ENCODE measurements at places on chromosomes 5 and 9.

GRCh38 chr5:146816775-146817387, 61.7 kb downstream of the PPP2R2B start:
- DNase-seq = no peak
- no peaks in the 10 kb centered on the region for H3K36me3 ChIP-seq
- no peaks in the 10 kb centered on the region for H3K27me3 ChIP-seq
- no peak overlapping the region for H3K27ac ChIP-seq

DNA sequence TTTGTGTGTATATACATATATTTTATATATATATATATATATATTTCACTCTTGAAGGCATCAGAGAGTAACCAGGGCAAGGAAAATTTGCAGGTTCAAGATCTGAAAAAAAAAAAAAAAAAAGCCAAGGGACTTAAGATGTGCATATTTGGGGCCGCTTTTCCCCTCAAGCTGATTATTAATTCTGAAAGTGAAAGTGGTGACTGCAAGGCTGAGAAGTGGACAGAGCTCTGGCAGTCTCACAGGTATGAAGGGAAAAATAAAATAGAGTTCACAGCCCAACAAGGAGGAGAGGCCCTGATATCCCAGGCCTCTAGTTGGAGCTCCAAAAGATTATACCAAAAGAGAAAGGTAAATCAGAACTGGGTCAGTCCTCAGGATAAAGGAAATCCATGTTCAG, 234.4 kb upstream of the GAS1 start:
- peaks cover 4% of the 10 kb centered on the region for H3K36me3 ChIP-seq
- no peak for DNase-seq
- no peaks in the 10 kb centered on the region for H3K27me3 ChIP-seq
- H3K4me1 ChIP-seq = peaks cover 54% of the 10 kb centered on the region

GRCh38 chr5:121862801-121863200, 11.1 kb downstream of the FTMT start:
- H3K36me3 ChIP-seq = no peaks in the 10 kb centered on the region
- H3K27ac ChIP-seq = no peak overlapping the region
- no peak overlapping the region for H3K4me3 ChIP-seq
- no peaks in the 10 kb centered on the region for H3K27me3 ChIP-seq
- peaks cover 13% of the 10 kb centered on the region for H3K4me1 ChIP-seq

DNA sequence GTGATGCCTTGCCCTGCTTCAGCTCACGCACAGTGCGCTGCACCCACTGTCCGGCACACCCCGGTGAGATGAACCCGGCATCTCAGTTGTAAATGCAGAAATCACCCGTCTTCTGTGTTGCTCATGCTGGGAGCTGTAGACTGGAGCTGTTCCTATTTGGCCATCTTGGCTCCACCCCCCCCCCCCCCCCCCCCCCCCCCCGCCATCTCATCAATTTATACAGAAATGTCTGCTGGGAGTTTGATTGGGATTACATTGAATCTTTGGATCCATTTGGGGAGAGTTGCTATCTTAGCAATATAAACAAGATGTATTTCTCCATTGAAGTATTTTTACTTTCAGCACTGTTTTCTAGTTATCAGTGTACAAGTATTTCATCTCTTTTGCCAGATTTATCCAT, 55.2 kb downstream of the RIC1 start:
- peaks cover 47% of the 10 kb centered on the region for H3K36me3 ChIP-seq
- no peak for DNase-seq
- peaks cover 7% of the 10 kb centered on the region for H3K4me1 ChIP-seq
- H3K4me3 ChIP-seq = no peak overlapping the region
- no peak overlapping the region for H3K27ac ChIP-seq

- no peaks in the 10 kb centered on the region for H3K27me3 ChIP-seq
- H3K4me3 ChIP-seq = no peak overlapping the region
- no peak for DNase-seq
- no peaks in the 10 kb centered on the region for H3K36me3 ChIP-seq
These were observed 2117.6 kb downstream of the MAT2B start for GRCh38 chr5:165622864-165623536.
